Stimulated activated naive CD8-positive, alpha-beta T cell treated with anti-CD3 and anti-CD28 coated beads, Interleukin-15, amount 100 ng/mL, for 72 hours (primary cell): ENCODE measurements at places on chromosomes 5 and 9.

DNA sequence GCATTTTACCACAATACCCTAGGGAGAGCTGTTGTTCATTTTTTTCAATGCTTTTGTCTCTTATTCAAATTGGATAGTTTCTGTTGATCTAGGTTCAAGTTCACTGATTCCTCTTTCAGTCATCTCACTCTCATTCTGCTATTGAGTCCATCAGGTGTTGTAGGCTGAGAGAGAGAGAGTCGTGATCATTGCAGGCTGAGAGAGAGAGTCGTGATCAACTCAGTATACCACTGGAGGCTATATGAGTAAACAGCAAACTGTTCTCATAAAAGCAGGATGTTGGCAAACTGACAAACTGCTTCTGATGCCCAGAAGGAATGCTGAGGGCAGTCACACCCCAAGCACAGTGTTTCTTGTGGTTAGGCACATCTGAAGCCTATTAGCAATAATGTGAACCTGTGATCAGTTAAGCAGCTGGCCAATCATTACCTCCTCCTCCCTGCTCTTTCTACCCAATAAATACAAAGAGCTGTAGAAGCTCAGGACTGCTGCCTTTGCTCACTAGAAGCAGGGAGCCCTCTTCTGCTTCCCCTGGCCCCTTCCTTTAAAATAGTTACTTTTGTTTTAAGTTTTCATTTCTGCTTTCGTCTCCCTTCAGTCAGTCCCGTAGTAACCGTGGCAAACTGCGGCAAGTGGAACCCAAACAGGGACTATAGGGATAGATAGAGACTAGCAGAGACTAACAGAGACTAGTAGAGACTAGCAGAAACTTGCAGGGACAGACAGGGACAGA, 476.1 kb upstream of the ACO1 start:
- no peak for DNase-seq

- DNase-seq = no peak
These were observed 59.0 kb downstream of the TLE4 start for GRCh38 chr9:79630521-79631403.

- no peak for DNase-seq
These were observed 310.4 kb downstream of the SLF1 start for GRCh38 chr5:94928891-94929290.

DNA sequence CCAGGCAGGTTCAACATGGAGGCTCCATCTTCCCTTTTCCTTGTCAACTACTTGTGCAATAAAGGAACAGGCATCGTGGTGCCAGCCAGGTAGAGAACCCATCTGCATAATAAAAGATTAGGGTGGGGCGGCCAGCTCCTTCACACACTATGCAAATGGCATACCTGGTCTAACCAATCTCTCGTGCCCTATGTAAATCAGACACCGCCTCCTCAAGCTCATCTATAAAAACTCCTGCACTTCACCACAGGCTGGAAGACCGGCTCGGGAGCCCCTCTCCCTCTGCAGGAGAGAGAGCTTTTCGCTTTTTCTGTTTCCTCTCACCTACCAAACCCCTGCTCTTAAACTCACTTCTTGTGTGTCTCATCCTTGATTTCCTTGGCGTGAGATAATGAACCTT, 244.3 kb upstream of the PUM3 start:
- no peak for DNase-seq

- peak; percentile 49 for DNase-seq
These were observed 4.4 kb downstream of the SLC25A25 start for GRCh38 chr9:128072144-128073021.

GRCh38 chr5:142874540-142874939, 104.4 kb downstream of the ARHGAP26 start:
- no peak for DNase-seq

GRCh38 chr9:98011122-98011521, 28.0 kb downstream of the ANP32B start:
- no peak for DNase-seq

GRCh38 chr9:33320568-33321261, 30.4 kb downstream of the NFX1 start:
- DNase-seq = no peak

- no peak for DNase-seq
These were observed 11.0 kb upstream of the SH3RF2 start for GRCh38 chr5:145925353-145925752.

- peak; percentile 65 for DNase-seq
These were observed 31.8 kb upstream of the ORM1 start for GRCh38 chr9:114291064-114291474.

GRCh38 chr5:43008363-43009153, 31.6 kb downstream of the ANXA2R start:
- DNase-seq = peak; percentile 95

DNA sequence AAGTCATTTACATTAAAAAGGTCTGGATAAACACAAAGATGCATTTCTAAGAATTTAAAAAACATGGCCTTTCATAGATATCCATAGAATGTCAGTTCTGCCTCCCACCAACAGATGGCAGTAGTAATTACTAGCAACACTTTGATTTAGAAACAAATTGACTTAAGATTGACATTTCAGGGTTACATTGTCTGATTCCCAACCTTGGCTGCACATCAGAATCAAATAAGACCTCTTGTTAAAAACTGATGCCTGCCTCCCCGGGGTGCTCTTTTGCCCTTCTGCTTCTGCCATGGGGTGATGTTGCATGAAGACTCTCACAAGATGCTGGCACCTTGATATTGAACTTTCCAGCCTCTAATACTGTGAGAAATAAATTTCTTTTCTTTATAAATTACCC, 146.2 kb upstream of the GPR151 start:
- DNase-seq = no peak

GRCh38 chr9:11352612-11353011, 739.8 kb upstream of the PTPRD start:
- DNase-seq = no peak

- no peak for DNase-seq
These were observed 104.7 kb downstream of the ISL1 start for GRCh38 chr5:51487952-51488351.

DNA sequence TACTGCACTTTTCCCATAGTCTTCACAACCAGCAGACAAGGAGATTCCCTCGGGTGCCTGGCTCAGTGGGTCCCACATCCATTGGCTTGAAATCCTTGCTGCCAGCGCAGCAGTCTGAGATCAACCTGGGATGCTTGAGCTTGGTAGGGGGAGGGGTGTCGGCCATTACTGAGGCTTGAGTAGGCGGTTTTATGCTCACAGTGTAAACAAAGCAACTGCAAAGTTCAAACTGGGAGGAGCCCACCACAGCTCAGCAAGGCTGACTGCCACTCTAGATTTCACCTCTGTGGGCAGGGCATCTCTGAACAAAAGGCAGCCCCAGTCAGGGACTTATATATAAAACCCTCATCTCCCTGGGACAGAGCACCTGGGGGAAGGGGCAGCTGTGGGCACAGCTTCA, 512.3 kb upstream of the MPDZ start:
- DNase-seq = no peak

GRCh38 chr9:126423142-126423915, 96.7 kb downstream of the MVB12B start:
- no peak for DNase-seq

GRCh38 chr5:157859227-157859575, 256 bp upstream of the CLINT1 start:
- no peak for DNase-seq

DNA sequence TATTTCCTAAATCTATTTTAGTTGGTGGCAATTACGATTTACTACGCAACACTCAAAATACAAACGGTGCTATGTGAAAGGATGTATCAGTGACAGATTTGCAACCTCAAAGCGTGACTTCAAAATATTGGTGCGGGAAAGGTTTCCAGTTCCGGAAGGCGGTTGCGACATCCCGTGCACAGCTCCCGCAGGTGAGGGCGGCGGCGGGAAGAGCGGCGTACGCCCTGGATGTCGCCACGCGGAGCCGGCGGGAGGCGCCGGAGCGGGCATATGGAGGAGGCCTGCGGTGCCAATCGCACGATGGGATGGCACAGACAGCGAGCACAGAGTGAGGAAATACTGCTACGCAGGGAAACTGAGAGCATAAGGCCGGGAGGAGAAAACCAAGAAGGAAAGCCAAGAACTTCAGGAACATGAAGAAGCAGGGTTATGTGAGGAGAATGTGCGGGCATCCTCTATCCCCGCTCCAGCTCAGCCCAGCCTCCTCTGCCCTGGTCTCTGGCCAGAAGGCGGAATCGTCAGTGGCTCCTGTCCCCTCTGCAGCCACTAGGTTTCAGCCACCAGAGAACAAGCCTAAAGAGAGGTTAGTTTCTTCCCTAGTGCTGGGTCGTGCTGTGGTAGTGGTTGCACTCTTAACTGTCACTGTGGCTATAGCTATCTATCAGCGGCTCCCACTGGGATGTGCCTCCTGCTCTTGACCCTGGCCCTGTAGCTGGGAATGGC, 378.1 kb upstream of the TLE4 start:
- no peak for DNase-seq

DNA sequence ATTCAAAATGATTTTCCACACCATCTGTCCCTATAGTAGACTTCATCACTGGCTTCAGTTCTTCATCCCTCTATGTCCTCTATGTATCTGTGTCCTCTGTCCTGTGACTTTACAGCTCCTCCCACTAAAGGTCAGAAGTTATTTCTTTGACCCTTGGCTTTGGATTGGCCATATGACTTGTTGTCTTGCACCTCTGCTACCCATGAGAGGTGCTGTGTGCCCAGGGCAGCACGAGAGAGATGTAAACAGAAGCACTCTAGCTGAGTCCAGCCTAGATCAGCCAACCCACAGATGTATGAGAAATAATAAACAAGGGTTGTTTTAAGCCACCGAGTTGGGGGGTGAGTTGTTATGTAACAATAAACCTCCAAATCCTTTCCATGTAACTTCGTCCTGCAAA, 63.4 kb upstream of the ENTREP1 start:
- DNase-seq = no peak

DNA sequence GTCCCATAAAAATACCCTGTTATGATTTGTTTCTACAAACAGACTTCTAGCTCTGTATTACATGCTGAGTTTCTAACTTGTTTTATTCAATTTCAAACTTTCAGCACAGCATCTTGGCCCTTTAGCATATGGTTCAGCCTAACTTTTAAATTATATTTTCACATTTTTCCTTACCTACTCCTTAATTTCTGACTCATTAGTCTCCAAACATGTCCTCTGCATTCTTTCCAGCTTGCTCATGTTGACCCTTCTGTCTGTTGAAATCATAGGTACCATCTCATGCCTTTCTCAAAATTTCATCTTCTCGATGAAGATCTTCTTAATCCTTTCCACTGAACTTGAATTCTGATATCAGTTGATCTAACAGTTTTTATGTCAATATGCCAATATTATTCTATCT, 200.9 kb upstream of the RIOK2 start:
- DNase-seq = no peak

DNA sequence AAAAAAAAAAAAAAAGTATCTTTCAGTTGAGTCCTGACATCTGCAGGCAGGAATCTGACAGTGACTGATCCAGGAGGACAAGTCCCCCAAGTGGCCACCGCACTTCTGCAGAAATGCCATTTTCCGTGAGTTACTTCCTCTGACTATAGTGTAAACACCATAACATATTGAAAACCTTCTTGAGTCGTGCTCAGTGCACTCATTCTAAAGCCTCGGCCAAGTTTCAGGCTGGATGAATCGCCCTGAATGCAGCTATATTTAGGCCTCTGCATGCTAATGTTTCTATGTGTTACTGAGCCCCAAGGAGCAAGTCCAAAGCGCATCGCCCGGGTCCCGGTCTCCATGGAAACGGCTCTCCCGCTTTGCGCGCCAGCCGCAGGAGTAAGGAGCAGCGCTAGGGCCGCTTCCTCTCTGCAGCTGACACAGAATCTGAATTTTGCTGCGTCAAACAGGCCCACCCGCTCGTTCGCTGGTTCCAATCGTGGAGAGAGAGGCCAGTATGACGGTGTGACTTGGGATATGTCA, 335.4 kb downstream of the MSX2 start:
- peak; percentile 6 for DNase-seq

DNA sequence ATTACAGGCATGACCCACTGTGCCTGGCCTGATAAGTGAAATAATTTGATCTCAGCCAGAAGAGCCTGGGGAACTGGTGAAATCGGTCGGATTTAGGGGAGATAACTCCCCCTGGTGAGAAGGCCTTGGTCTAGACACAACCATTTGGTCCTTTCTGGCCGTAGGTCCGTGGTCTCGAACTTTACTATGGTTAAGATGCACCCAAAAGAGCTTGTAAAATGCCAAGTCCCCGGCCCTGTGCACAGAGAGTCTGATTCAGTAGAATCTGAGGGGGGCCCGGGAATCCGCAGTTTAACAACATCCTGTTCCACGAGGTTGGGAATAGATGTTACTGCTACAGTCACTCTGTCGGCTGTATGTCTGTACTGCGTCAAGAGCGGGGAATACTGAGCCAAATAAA, 140.7 kb downstream of the C9orf50 start:
- no peak for DNase-seq

DNA sequence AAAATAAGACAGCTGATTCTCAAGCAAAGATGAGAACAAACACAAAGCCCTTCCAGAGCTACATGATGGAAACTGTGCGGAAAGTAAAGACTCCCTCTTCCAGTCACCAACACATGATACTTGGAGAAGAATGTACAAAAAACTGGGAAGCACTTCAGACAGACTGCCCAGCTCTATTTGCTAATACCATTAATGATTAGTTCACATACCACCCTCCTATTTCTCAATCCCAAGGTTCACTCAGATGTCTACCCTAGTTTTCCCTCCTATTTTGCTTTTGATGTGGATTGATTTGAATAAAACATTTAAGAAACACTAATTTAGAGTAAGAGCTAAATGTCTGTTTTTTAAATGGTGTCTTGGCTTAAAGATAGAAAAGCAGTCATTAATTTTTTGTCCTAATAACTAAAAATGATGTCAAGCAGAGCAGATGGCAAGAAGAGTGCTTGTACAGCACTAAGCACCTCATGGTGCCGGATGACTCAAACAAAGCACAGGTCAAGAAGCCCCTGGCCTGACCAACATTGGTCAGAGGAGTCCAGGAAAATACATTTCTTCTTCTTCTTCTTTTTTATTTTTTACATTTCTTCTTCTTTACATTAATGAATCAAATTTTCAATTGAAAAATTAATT, 639.4 kb downstream of the PDE4D start:
- DNase-seq = no peak

DNA sequence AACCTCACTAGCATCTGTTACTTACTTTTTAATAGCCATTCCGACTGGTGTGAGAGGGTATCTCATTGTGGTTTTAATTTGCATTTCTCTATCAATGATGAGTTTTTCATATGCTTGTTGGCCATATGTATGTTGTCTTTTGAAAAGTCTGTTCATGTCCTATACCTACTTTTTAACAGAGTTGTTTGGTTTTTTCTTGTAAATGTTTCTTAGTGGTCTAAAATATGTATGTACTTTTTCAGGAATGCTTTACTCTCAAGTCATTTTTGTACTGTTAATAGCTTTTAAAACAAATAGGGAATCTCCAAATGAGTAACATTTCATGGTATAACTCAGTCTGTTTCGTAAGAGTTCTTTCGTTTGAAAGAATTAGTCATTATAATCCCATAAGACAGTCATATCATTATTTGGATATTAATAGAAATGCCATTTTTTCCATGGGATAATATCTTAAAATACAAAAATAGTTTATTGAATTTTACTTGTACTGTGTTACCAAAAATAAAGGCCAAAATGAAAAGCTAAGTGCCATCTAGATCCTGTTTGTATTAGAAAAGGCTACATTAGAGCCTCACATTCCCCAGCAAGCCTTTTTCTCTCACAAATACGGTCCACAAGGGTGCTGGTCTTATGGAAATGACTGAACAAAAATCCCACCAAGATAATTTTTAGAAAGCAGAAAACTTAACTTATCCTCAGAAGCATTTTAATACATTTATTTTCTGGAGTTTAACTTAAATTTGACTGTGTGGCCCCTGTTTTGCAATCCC, 247.7 kb downstream of the PJA2 start:
- no peak for DNase-seq

- no peak for DNase-seq
These were observed 83.2 kb upstream of the IRX4 start for GRCh38 chr5:1965925-1966324.
